AG04450 (cell line): ENCODE measurements at places on chromosomes 5 and 9.

GRCh38 chr5:74409166-74409706 lies 231.3 kb downstream of the ENC1 start:
- DNase-seq: no peak

- no peak for DNase-seq
Measured at GRCh38 chr5:170144286-170145023, 38.8 kb downstream of the FOXI1 start.

DNA sequence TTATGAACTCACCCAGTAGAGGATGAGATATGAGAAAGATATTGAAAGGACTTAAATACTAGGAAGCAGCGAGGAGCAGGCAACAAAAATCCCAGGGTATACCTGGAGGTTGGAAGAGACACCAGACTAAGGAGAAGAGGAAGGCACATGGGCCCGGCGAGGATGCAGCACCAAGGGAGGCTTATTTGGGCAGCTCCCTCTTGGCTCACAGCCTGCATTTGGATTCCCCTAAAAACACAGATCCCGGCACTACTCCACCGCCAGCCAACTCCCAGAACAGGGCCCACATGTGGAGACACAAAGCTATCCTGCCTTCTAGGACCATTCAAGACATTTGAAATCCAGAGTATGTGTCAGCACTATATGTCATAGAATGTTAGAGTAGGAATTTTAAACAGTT lies 199.8 kb upstream of the FBXL7 start:
- DNase-seq: no peak

DNA sequence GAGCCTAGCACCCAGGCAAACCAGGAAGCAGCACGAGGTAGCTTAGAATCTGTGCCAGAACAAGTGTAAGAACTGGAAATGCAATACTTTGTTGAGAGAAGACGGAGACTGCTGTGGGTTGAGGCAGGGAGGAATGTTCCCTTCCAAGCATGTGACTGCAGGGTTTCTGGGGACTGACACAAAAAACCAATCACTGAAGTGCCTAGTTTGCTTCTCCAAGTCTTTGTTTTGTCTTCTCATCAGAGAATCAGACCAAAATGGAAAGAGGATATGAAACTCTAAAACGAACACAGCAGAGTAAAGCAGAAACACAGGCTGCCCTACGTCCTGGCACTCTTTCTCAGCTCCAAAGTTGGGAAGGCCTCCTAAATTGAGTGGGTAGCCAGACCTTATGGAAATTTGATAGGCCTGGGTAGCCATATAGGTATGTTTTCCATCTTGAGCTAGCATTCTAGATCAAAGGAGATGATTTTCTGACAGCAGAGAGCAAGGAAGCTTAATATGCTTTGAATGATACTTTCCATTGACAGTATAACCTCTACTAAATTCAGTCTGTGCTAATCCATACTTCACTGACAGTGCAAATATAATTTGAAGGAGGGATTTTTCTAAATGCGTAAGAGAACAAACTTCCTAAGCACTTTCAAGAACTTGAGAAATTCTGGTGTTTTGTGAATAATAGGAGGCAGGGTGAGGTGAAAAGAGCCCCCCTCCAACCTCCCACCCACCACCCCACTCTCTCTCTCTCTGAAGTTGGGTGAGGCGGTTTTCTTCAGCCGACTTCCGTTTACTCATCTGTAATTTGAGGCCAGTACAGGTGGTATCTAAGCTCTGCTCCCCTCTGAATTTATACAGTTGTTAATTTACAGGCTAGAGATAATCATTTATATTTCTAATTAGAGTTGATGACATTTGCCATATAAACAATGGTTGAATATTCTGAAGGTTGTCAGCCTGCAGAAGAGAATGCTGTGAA lies 5.5 kb downstream of the ADRB2 start:
- DNase-seq: no peak

DNA sequence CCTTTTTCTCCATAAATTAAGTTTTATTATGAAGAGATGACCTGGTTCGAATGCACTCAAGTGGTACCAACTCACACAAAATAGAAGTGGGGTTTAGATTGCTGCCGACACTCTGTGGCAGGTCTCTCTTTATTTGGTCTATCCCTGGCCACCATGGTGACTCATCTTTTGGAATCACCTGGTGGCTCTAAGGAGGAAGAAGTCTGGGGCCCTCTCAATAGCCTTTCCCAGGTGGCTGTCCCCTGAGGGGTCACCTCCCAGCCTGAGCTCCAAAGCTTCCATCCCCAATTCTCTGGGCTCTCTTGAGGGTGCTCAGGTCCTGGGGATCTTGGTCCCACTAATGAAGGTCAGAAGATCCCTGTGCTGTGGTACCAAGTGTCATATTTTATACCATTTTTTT lies 136.8 kb downstream of the MVB12B start:
- no peak for DNase-seq

DNA sequence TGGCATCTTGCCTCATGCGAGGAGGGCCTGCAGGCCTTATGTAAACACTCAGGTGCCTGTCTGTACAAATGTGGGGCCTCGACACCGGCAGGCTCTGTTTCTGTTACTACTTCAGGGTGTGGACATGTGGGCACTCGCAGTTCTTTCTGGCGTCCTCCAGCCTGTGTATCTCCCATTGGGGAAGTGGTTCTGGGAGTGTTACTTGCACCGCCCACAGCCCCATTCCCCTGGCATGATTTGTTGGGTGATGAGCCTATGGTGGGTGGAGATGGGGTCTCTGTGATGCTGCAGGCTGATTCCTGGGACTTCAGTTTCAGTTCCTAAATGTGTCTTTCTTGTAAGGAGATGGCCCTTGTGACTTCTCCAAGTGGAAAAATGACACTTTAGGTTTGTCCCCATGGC lies 82.1 kb upstream of the PITX1 start:
- no peak for DNase-seq

GRCh38 chr5:172486451-172486850 lies 32.1 kb upstream of the SH3PXD2B start:
- no peak for DNase-seq

- DNase-seq: no peak
Measured at GRCh38 chr9:131578731-131579504, 33.6 kb downstream of the PRRT1B start.

DNA sequence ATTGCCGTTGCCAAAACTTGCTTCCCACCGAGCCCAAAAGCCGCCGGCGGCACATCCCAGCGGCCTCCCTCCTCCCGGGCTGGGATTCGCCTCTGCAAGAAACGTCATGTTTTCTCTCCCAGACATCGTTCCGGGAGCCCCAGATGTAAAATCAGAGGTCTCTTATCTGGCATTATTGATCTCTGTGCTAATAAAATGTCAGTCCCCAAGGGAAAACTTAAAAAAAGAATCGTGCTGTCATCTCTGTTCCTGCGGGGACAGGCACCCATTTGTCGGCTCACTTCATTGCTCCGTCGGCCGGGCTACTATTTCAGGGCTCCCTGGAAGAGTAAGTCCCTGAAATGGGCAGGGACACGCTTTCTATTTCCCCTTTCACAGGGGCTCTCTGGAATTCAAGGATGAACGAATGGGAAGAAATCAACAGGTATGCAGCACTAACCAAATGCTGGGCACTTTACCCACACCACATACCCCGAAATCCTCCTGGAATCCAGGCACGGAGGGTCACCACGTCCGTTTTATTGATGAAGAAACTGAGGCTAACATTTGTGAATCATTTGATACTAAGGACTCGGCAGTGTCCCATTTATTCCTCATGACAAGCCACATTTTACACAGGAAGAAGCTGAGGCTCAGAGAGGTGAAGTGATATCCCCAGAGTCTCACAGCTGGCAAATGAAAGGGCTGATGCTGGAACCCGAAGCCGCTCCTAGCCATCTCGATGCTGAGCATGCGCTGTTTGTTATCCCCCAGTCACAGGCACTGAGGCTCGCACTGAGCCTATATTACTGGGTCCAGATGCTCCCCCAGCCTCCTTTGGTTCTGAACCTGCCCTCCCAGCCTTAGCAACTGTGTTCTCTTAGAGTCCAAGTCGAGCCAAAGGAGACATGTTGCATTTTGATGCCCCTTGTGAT lies 35.7 kb upstream of the MSX2 start:
- DNase-seq: no peak

DNA sequence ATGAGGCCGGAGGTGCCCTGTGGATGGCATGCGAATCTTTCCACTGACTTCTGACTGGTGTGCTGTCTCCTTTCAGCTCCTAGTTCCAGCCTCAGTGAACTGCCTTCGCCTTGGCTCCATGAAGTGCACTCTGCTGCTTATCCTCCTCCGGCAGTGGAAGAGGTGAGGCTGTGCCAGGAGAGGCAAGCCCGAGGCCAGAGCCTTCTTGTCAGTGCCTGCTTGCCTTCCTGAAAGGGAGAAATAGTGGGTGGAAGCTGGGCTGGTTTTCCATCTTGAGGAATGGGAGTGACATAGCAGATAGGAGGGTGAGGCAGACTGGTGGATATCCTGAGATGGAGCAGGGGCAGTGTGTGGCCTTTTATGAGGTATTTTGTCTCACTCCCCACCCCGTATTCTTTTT lies 29.7 kb downstream of the SH3GLB2 start:
- no peak for DNase-seq

- DNase-seq: no peak
Measured at GRCh38 chr9:31013371-31013770, 1371.1 kb upstream of the ACO1 start.

DNA sequence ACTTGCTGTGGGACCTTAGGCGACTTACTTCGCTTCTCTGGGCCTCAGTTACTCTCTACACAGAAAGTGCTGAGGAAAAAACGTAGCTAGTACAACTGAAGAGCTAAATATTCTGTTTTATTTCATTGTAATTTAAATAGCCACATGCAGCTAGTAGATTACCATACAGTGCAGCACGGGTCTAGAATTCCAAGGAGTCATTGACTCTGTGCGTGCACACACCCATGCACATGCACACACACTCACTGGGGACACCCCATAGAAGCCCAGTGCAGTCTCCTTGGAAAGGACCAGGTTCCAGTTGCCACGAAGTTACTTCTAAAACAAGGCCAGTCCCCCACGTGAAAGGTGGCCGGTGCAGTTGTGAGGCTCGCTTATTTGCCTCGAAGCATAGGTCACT lies 17.0 kb downstream of the URM1 start:
- no peak for DNase-seq

- no peak for DNase-seq
Measured at GRCh38 chr5:98583586-98583985, 189.9 kb upstream of the RGMB start.

- no peak for DNase-seq
Measured at GRCh38 chr5:74667396-74667795, 17.6 kb upstream of the HEXB start.

DNA sequence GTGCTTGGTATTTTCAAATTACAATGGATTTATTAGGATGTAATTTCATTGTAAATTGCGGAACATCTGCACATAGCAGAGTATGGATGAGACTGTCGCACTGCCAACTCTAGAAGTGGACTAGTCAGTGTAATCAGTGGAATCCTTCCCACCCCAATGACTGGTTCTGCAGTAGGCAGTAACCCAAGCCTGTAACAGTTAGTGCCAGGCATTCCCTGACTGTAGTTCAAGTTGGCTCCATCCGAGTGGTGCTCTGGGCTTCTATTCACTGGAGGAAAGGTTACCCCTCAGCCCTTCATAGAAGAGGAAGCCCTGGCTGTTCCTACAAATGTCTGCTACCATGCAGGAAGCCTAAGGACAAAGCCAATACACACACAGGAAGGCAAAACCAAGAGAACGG lies 23.2 kb downstream of the AK3 start:
- no peak for DNase-seq

GRCh38 chr9:93187574-93187973 lies 3.6 kb downstream of the WNK2 start:
- no peak for DNase-seq

GRCh38 chr5:149939546-149939945 lies 5.0 kb downstream of the PDE6A start:
- DNase-seq: no peak

- no peak for DNase-seq
Measured at GRCh38 chr5:82728926-82729702, 348.1 kb downstream of the TMEM167A start.

GRCh38 chr5:7425830-7426229 lies 29.9 kb downstream of the ADCY2 start:
- DNase-seq: no peak

- peak; percentile 89 for DNase-seq
Measured at GRCh38 chr5:122129306-122129705, at the start of gene ZNF474. ZNF474 (plus strand) TSS chr5:122129546; CDS start chr5:122151991, 22,445 bp downstream.

GRCh38 chr9:131018621-131019020 lies 9.6 kb downstream of the LAMC3 start:
- no peak for DNase-seq

GRCh38 chr5:81848362-81848880 lies 97.5 kb upstream of the SSBP2 start:
- no peak for DNase-seq

DNA sequence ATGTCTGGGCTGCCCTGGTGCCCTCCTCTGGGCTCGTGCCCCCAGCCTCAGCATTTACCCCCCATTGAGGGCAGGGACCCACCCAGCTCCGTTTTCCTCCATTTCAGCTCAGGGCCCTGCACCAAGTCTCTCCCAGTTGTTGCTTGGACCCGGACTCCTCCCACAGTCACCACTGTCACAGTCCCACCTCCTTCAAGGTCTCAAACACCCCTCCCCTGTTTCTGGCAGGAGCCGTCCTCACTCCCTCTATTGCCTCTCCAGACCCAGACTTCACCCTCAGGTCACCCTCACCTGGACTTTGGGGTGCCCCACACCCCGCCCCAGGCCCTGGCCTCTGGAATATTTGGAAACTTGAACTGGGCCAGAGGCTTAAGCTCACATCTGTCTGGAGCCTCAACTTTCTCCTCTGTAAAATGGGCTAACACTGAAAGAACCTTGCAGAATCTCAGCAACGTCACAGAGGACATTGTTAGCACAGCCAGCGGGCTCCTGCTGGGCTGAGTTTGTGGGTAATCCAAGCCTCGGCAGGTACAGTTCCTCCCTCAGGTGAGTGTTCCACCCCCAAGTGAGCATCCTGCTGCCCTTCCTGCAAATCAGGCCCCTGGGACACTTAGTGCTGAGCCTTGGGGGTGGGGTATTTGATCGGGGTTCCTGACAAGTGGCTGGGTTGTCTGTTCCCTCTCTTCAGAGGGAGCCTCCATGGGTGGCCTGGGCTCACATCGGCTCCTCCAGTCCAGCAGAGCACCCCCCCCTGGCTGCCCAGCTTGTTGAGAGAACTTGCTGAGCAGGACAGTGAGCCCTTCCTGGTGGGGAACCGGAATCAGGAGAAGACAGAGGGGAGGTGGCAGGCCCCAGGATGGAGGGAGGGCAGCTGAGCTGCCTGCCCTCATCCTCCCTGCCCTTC lies 130.1 kb downstream of the C9orf50 start:
- no peak for DNase-seq

DNA sequence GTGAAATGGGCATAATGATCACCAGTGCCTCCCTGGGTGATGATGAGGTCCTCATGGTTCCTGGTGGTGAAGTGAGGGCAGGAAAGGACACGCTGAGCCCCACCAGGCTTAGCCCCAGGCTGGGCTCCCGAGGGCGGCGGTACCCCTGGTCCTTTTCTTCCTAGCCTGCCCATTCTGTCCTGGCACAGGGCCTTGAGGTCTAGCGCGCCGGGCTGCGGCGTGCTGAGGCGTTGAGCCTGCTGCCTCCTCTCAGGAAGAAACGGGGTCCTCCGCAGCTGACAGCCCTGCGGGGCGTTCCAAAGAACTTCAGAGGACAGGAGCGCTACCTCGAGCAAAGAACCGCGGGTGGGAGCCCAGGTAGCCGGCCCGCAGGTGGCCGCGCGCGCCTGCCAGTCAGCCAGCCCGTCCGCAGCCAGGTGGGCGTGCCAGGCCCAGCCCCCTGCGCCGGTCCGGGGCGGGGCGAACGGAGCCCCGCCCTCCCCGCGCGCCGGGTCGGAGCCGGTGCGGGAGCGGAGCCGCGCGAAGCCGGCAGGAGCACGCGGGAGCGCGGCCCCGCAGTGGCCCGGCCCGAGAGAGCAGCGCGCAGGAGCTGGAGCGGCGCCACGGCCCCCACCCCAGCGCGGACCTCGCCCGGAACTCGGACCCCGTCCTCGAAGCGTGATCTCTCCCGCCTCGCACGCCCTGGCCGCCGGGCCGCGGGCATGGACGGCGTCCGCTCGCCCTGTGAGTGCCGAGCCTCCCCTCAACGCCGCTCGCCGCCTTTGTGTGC lies at the start of gene WNK2:
WNK2 (plus strand) TSS at position 477 of the 769 bp plus-strand sequence. CDS start 791 bp downstream, outside the sequence.
- no peak for DNase-seq
